Activated CD4-positive, alpha-beta T cell treated with anti-CD3 and anti-CD28 coated beads, Interleukin-2, amount 10 ng/mL, durations not matched to agents 7 days and 5 days (primary cell): ENCODE measurements at places on chromosomes 2 and 18. TPM values are rescaled to one million over a fixed set of nuclear protein-coding genes. Genes with fewer than 3 reads are reported as not detected.

GRCh38 chr2:174247474-174248186 is 702 bp downstream of the OLA1 start:
- DNase-seq: no peak

DNA sequence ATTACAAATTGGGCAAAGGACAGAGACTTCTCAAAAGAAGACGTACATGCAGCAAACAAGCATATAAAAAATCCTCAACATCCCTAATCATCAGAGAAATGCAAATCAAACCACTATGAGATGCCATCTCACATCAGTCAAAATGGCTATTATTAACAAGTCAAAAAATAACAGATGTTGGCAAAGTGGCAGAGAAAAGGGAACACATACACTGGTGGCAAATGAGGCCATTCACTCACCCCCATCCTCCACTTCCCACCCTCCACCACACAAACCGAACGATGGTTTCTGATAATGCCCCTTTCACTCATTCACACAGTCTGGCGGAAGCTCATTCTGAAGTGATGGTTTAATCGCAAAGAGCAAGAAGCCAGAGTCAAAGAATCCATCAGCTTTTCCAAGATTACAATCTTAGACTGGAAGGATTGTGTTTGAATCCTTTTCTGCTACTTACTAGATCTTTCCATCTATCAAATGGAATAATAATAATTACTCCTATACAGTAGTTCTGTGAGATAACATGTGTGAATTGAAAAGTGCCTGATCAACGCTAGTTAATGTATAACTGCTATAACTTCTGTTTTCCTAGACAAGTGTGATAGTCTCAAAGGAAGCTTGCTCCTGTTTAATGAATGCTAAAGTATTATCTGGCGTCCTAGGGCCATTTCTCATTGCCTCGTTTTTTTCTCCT is 16.9 kb upstream of the CD28 start:
- no peak for DNase-seq

- no peak for DNase-seq
Measured at GRCh38 chr18:48638451-48638850, 99.6 kb downstream of the CTIF start.

GRCh38 chr2:236772220-236772837 is 202.7 kb downstream of the ACKR3 start:
- no peak for DNase-seq

DNA sequence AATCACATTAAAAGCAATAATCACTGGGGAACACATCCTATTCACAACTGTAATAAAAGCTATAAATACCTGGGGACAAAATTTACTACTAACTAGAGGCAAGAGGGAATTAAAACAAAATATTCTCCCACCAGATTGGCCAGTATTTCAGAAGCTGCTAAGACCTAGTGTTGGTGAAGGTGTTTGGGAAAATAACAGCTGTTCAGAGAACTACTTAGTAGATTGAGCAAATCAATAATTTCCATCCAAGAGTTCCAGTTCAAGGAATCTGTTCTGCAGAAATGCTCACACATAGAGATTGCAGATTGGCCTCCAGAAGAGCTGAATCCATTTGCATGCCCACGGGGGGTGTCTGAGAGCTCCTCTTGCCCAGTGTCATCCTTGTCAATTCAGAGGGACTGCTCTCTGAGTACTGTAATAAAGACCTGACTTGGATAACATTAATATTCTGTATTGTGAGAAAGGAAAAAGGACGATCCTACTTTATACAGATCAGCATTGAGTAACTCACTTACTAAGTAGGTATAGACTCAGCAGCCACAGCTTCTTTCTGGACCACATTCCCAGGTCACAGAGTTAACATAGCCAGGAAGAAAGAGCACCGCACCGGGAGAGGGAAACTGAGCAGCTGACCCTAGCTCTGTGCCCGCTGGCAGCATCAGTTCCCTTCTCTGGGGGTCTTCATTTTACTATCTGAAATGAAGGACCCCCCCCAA is 5.6 kb downstream of the TUBB6 start:
- no peak for DNase-seq

DNA sequence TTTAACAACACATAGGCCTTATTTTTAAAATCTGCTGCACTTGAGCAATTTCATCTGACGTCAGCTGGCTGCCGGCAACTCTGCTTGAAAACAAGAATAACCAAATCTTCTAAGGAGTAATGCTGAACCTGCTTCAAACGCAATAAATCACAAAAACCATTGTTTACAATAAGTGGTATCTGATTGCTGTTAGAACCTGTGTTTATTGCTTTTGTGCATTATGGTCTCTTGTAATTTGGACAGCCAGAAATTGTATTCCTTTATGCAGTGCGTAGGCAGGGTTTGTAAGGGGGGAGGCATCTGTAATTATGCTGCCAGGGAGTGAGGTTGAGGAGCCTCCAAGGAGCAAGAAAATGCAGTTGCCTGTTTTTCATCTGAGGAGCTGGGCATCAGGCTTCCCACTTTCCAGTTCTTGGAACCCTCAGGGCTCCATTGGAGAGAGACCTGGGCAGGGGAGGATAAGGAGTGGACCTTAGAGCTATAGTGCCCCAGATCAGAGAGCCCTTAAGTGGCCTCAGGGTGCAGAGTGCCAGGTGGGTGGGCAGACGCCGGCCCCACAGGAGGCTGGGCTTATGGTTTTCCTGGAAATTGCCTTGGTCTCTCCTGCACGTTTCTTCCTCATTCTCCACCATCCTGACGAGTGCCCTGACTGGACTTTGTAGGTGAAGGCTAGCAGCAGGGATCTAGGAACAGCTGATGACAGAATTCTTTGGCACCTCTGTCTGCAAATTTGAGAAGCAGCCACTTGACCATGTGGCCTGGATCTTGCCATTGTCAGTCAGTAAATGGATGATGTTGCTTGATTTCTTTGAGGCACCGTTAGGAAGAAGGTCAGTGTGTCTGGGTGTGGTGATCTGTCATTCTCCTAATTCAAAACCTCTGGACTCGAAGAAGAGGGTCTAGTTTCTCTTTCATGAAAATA is 129.2 kb downstream of the KLHL29 start:
- no peak for DNase-seq

DNA sequence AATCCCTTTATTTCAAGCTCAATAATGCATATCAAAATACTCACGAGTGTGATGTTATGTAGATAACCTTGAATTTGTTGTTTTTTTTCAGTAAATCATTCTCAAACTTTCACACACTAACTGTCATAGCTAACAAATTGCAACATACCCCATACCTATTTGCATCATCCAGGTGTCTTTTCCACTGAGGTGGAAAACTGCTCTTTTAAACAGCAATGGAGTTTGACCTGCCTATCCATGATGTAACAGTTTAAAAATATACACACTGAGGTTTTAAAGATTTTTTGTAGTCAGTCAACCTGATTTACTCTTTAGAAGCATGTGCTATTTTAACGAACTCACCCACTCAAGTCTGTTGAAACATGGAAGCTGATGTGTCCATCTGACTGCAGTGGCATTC is 298.7 kb downstream of the RND3 start:
- DNase-seq: no peak

GRCh38 chr2:84904717-84905174 is 710 bp upstream of the TMSB10 start:
- DNase-seq: peak; percentile 49

- no peak for DNase-seq
Measured at GRCh38 chr2:70549064-70549710, 4.4 kb downstream of the TGFA start.

GRCh38 chr2:133871545-133872209 is 303.4 kb upstream of the NCKAP5 start:
- DNase-seq: no peak

- no peak for DNase-seq
Measured at GRCh38 chr2:69285379-69285894, 101.6 kb downstream of the GFPT1 start.

- no peak for DNase-seq
Measured at GRCh38 chr18:3607309-3608098, 157.5 kb downstream of the TGIF1 start.

- DNase-seq: no peak
Measured at GRCh38 chr2:151032741-151033191, 228.9 kb downstream of the RBM43 start.

DNA sequence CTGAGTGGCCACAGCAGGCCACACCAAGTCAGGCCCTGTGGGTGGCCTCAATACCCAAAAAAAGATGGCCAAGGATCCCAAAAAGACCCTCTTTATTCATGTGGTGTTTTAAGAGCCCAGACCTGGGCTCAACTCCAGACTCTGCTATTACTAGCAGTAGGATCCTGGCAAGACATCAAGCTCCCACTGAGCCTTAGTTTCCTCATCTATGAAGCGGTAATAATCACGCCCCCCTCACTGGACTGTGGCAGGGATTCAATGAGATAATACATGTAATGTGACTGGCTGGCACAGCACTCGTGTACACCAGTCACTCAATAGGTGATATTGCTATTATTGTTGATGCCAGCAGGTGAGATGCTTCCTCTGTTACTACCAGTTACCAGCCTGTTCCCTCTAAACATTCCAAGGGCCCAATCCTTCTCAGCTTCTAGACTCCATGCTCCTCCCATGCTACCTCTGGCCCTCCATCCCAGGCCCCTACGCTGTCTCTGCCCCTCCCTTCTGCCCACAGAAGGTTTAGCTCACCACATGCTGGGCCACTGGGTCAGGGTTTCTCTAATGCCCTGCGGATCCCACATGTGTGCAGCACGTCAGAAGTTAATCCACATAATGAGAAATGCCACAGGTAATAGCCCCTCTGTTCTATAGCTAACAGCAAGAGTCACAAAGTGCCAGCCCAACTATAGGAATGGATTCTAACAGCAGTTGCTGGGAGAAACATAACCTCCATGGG is 51.2 kb downstream of the SLC4A5 start:
- DNase-seq: no peak

The LHCGR gene
- total RNA-seq: not detected

The FBLN7 gene
- total RNA-seq: 7.9 TPM

The TLX2 gene
- 0.40 TPM for total RNA-seq

The CDH7 gene
- total RNA-seq: not detected
